HFFc6 (cell line): ENCODE measurements at places on chromosomes 3 and 15. TPM values are rescaled to one million over a fixed set of nuclear protein-coding genes. Genes with fewer than 3 reads are reported as not detected.

The ZNF620 gene
- total RNA-seq: 0.57 and 0.94 TPM in 2 replicates

The ADCY5 gene
- 0.10 to 0.24 TPM (median 0.15 TPM) in 3 replicates for total RNA-seq

The ARRDC4 gene
- total RNA-seq: 21.2 to 61.7 TPM (median 49.5 TPM) in 3 replicates

The GFM1 gene
- 40.1 to 43.6 TPM (median 40.9 TPM) in 3 replicates for total RNA-seq

The GAP43 gene
- total RNA-seq: not detected in 3 replicates

The PCCB gene
- total RNA-seq: 34.1 to 41.1 TPM (median 36.6 TPM) in 3 replicates

The DAZL gene
- total RNA-seq: not detected in 3 replicates

The FAM174B gene
- total RNA-seq: 3.1 to 8.4 TPM (median 6.4 TPM) in 3 replicates

The TMEM207 gene
- not detected in 3 replicates for total RNA-seq

The STT3B gene
- total RNA-seq: 112 to 138 TPM (median 117 TPM) in 3 replicates

The GOLGA8S gene
- total RNA-seq: not detected in 3 replicates
